ENCODE measurements at places on chromosomes 5 and 9.

DNA sequence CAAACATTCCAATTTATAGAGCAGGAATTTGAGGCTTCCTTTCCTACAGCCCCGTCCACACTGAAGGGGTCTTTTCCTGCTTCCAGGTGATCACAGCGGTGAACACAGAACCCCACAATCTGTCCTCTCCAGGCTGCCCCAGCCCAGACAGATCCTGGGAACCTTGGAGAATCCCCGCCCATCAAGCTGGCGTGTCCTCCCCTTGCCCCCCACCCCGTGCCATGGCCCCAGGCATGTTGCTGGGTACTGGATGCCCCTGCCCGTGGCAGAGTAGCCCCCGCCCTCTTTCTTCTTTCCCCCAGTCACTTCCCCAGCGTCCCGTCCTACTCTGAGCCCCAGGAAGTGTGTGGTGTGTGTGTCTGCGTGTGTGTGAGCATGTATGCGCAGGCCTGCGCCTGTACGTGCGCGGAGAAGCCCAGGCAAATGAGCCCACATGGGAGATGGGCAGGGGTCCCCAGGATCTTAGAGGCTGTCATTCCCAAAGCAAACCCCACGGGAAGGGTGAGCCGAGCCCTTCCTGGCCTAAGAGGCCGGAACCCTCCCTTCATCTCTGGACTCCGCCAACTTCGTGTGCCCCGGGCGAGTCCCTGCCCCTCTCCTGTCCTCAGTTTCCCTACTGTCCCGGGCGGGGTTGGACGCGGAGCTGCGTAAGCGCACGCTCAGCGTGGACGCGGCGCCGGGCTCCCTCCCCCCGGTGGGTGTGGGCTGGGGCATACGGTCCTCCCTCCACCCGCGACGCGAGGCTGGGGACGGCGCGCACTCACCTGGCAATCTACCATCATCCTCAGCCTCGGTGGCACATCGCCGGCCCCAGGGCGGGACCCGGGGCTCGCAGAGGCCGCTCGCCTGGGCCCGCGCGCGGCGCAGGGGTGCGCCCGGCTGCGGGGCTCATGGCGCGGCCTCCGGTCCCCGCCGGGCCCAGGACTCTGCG, 15.2 kb downstream of the GBGT1 start:
- DNase-seq, result peak; percentile 23

GRCh38 chr9:116340270-116340669, 186.7 kb downstream of the PAPPA start:
- no peak for DNase-seq

DNA sequence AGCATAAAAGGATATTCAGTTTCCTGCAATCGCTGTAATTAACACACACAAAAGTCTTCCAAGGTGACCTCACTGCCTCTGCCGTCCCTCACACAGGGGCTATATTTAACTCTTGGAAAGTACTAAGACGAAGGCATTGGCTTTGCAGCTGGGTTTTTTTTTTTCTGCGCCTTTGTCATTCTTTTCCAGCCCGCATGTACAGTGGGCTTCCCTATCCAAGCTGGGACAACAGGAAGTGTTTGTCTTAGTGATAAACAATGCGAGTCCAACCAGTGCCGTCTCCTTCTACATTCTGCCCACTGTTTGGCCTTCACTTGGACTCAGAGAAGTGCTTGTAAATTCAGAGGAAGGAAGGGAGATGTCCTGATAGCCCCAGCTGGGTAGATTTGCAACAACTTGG, 17.6 kb downstream of the AFAP1L1 start:
- no peak for DNase-seq

DNA sequence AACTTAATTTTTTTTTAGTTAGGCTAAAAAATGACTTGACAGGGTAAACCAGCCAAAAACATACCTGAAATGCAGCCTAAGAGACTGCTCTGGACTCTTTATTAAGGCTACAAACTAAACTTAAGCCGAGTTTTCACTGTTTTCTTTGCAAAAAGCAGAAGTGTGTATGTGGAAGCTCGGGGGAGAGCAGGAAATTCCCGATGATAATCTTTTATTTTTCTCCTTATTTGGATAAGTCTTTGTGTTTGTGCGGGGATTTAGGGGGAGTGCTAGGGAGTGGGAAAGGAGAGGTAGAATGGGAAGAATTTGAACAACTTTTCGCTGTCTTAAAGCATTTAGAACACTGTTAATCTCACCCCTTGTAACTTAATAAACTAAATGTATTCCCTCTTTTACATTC, 30.7 kb upstream of the GPR21 start:
- DNase-seq, result no peak

DNA sequence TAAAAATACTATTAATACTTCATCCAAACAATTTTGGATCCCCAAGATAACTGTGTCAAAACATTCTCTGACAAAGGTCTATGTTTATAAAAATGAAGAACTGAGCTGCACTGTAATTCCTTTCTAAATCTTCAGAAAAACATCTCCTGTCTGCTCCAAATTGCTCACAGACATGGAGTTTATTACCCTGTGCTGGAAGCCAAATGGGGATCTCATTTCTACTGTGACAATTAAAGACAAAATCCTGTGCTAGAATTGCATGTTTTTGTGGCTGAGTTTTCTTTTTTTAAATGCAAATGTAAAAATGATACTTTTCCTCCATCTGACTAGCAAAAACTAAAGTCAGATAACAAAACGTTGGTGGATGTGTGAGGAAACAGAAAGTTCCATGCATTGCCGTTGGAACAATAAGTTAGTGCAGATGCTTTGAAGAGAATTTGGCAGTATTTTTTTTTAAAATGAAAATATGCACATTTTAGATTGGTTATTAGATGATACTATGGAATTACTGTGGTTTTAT, 93.5 kb downstream of the GNA14 start:
- DNase-seq, result no peak

- DNase-seq, result no peak
Observed at GRCh38 chr5:15722305-15722704, 222.3 kb downstream of the FBXL7 start.

DNA sequence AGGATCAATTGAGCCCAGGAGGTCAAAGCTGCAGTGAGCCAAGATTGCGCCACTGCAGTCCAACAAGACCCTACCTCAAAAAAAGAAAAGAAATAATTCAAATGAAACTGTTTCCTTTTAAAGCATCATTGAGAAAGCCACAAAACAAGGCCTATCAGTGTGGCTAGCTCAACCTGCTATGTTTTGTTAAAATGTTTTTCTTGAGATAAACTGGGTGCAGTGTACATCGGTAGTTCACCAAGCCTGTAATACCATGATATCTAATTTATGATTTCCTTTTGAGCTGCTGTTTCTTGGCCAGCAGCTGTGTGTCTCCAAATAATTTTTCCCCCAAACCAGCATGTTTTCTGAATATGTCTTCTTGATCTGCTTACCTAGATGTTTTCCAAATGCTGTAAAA, 97.3 kb upstream of the GOLGA1 start:
- no peak for DNase-seq

- DNase-seq, result no peak
Observed at GRCh38 chr5:143056792-143057579, 286.8 kb downstream of the ARHGAP26 start.

DNA sequence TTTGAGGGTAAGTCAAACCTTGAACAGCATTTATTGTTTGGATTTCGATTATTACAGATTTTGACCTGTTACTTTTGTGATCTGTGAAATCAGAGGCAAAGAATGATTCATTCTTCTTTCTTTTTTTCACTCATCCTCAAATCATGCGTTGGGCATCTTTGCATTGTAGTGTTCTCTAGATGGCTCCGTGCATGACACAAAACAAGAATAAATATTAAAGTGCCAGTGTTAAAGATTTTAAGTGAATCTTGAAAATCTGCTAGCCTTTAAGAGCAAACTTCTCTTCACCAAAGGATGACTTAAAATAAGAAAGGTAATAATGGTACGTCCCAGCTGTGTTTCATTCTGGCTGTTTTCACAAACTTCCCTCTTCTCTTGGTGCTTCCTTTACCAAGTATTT, 361.9 kb upstream of the SMARCA2 start:
- no peak for DNase-seq

DNA sequence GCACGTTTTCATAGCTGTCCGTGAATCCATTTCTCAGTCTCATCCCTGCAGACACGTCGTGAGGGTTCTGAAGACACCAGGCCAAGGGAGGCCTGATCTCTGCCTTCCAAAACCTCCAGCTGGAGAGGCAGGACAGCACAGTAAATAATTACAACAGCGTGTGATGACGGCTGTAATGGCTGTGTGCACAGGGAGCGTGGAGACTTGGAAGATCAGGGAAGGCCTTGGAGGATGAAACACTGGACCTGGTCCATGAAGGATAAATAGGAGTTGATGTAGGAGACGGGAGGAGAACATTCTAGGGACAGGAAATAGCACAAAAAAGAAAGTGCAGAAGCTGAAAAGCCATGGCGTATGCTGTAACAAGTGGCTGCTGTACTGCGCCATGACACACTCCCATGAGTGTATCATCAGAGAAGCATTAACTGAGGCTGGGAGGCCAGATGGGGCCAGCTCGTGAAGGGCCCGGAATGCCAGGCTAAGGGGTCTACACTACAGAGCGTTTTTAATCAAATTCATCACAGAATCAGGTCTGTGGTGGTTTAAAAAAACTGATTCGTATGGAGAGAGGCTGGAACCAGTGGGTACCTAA, 97.2 kb downstream of the CRB2 start:
- no peak for DNase-seq

DNA sequence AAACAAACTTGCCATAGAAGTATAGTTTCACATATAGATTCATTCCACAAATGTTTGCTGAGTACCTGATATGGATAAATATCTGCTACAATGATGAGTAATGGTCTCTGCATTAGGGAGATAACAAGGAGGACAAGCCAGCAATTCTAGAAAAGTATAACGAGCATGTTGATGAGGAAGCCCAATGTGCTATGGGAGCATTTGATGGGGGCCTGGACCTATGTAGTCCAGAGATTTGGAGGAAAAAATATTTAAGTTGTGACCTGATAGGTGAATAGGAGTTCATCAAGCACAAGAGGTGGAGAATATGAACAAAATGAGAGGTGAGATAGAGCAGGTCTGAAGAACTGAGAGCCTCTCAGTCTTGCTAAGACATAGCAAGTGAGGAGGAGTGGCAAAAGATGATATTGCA, 14.4 kb upstream of the TMEM245 start:
- DNase-seq, result no peak

DNA sequence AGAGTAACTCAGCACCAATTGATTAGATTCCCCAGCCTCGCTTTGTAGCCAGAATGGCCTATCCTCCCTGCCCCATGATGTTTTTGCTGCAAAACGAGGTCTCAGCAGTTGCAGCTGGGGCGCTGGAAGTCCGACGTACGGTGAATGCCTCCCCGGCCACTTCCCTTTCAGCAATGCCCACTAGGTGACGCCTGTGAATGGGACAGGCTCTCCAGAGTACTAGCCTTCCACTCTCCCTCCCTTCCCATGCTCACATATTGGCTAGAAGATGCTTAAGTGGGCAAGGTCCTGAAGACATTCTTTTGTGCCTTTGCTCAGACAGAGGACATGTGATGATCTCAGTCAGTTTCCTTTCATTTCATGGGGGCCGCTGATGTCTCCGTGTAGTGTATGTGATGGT, 50.8 kb downstream of the DMRT2 start:
- DNase-seq, result no peak

DNA sequence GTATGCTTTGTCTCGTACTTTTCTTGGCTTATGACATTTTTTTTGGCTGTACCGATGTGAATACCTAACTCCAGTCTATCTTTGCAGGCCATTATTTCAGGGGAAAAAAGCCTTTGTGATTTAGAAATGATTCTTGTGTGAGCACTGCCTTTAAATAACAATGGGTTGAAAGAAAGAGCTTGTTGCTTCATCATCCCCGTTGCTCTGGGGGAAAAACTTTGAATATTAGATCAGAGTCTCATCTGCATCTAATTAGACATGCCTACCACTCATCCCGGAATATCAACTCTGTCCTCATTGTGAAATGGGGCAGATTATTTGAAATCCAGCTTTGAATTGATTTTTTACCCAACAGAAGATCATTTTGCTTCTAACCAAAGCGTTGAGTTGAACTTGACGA, 13.5 kb downstream of the CXCL14 start:
- DNase-seq, result no peak

- no peak for DNase-seq
Observed at GRCh38 chr9:77764894-77765780, 117.0 kb upstream of the GNA14 start.

- DNase-seq, result no peak
Observed at GRCh38 chr9:130845901-130846481, 10.9 kb downstream of the ABL1 start.

DNA sequence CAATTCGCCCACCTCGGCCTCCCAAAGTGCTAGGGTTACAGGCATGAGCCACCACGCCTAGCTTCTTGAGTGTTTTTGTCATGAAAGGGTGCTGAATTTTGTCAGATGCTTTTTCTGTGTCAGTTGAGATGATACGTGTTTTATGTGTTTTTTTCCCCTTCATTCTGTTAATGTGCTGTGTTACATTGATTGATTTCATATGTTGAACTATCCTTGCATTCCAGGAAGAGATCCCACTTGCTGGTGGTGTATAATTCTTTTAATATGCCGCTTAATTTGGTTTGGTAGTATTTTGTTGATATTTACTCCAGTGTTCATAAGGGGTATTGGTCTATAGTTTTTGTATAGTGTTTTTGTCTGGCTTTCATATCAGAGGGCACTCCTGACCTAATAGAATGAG, 13.6 kb downstream of the ZBTB43 start:
- DNase-seq, result no peak

- no peak for DNase-seq
Observed at GRCh38 chr9:78663369-78663768, 366.4 kb downstream of the PSAT1 start.

DNA sequence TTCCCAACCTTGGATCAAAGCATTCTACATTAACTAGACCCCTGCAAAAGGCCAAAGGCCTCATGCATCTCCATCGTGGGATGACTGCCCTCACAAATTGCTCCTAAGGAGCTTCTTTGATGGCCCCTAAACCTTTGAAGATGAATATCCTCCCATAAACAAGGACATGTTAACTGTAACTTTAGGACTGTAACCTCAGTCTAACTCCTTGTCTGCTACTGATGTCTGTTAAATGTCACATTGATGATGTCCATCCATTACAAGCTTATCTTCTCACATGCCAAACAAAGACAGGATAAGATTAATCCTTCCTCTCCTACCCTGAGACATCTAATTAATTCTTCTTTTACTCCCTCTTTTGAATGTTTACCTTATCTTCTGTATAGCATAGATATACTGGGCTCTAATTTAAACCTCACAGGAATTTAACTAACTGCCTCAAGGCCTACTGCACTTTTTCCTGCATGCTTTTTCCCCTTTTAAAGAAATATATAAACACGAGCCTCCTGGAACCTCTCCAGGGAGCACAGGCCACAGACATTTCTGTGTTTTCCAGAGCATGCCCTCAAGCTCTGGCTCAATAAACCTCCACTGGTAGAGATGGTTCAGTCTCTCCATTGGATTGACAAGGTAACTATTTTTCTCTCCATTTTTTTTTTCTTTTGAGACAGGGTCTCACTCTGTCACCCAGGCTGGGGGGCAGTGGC, 90.6 kb upstream of the SLC25A48 start:
- DNase-seq, result no peak

- DNase-seq, result no peak
Observed at GRCh38 chr5:149740341-149740740, 10.2 kb downstream of the PPARGC1B start.
